Kidney epithelial cell (primary cell): ENCODE measurements at places on chromosomes 11 and 22. TPM values are rescaled to one million over a fixed set of nuclear protein-coding genes. Genes with fewer than 3 reads are reported as not detected.

Gene ANGPTL5
- not detected in 2 replicates for total RNA-seq

Gene POU2F3
- total RNA-seq: 0.14 and 1.1 TPM in 2 replicates

Gene MMP27
- total RNA-seq: not detected in 2 replicates

Gene INS
- total RNA-seq: not detected in 2 replicates

Gene SAA1
- total RNA-seq: 2.8 and 5.8 TPM in 2 replicates

Gene TBX10
- total RNA-seq: not detected in 2 replicates

Gene NTM
- 111 and 128 TPM in 2 replicates for total RNA-seq

Gene PRAME
- total RNA-seq: 3.7 and 3.8 TPM in 2 replicates

Gene C11orf42
- not detected in 2 replicates for total RNA-seq

Gene OR10A2
- not detected in 2 replicates for total RNA-seq

Gene OR6T1
- total RNA-seq: 0.34 TPM in 1 of 2 replicates, not detected in the other

Gene MMP3
- not detected in 2 replicates for total RNA-seq

Gene SSTR3
- total RNA-seq: not detected in 2 replicates

Gene SHANK3
- total RNA-seq: 3.8 and 6.0 TPM in 2 replicates

Gene SMC1B
- total RNA-seq: 0.08 and 0.14 TPM in 2 replicates
